ENCODE measurements at places on chromosomes 6 and 20.
A peak's percentile ranks its signal among the peaks of the same experiment; 100 is the strongest.

DNA sequence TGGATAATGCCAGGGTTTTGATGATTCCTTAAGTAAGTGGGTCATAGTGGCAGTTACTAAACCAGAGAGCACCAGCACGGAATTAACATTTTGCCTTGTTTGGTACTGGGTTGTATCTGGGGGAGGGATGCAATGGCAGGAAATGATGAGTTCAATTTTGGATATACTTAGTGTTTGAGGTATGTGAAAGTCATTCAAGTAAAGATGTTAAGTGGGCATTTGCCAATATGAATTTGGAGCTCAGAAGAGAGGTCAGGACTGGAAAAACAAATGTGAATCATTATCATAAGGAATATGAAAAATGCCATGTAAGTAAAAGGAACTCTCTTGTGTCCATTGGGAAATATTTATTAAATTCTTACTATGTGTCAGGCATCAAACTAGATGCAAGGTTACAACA lies 6.2 kb downstream of the PXT1 start:
- ATAC-seq: no peak

DNA sequence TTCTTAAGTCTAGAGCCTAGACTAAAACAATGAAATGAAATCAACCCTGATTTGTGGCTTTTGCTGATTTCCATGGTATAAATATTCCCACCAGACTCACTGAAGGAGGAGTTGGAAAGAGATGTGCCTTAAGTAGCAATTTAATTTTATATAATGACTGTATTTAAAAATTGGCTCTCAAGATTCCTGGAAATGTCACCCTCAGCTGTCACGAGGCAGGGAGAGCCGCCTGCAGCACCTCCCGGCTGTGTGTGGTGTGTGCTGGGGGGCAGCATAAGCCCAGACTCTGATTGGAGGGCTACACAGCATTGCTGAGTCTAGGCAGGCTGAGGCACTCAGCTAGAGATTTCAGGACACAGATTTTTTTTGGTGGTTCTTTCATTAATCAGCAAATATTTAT lies 40.6 kb upstream of the TMEM181 start:
- ATAC-seq: no peak

GRCh38 chr6:41548098-41548840 lies 2.1 kb downstream of the FOXP4 start:
- no peak for ATAC-seq

DNA sequence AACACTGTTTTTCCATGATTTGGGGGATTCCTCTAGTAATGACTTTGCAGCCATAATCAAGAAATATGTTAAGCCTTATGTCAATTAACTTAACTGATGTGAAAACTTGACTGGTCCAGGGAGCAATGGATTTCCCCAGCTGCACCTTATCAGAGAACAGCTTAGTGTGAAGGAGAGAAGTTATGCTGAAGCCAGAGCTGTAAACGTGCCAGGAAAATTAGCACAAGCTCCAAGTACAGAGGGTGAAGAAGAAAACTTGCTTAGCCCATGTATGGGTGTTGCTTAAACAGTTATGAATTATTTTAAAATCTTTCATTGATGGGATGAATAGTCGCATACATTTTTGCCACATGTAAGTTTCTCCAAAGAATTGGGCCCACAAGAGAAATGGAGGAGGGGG lies 214.9 kb upstream of the RNF217 start:
- ATAC-seq: no peak

- no peak for ATAC-seq
These were observed 265.5 kb downstream of the KHDC1L start for GRCh38 chr6:72959821-72960220.

GRCh38 chr6:125658136-125658535 lies 91.3 kb upstream of the HEY2 start:
- no peak for ATAC-seq

DNA sequence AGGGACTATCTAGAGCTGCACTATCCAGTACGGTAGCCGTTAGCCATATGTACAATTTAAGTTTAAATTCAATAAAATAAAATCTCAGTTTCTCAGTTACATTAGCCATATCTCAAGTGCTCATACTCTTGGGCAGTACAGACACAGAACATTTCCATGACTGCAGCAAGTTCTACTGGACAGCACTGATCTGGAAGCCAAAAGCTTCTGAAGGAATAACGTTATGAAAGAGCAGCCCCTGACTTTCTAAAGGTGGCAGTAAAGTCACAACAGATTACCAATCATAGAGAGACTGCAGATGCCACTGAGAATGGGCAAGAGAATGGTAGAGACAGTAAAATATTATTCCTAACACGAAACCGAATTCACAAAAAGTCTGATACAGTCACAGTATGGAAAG lies 36.8 kb downstream of the NDRG3 start:
- ATAC-seq: no peak

DNA sequence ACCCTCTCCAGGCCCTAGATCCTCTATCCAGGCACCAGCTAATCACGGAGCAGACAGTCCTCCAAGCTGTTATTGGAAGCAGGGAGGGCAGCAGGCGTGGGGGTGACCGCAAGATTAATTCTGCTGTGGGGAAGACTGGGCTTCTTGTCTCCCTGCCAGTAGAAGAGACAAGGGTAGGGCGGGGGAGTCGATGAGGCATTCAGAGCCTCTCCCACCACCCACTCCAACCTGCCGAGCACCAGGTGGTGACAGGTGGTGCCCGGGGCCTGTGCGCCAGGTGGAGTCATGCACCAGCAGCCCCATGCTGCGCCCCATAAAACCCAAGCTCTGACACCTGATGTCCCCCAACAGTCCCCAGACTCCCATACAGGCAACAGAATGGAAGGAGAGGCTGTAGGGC lies 89.6 kb downstream of the CDH22 start:
- ATAC-seq: no peak

DNA sequence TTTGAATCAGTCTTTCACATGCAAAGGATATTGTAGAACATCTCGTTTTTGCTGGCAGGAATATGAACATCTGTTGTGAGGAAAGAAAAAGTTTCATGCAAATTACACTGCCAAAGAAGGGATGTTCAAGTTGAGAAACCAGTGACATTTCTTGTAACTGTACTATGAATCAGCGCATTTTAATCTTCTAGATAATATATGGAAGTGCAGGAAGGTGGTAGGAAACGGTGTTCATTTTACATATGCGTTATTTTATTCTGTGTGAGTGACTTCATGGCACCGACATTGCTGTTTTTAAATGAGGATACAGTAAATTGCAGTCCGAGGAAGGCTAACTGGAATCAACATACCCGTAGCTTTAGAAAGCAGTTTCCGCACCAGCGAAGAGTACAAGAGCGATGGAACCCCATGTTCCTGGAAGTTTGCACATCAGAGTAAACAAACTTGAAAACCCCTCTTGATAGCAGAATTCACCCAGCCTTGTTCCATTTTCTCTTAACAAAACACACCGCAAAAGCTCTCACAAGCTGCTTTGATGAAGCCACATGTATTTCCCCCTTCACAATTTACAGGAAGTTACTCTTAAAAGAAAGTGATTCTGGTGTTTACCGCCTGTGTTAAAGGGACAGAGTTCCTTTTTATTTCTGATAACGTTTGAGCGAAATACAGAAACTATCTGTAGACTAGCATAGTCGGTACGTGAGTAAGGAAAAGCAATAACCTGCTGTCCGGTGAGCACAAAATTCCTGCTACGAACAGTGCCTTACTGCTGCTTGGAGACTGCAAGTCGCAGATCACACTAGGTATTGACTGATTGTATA lies 11.5 kb downstream of the PRDM1 start:
- peak; percentile 54 for ATAC-seq

DNA sequence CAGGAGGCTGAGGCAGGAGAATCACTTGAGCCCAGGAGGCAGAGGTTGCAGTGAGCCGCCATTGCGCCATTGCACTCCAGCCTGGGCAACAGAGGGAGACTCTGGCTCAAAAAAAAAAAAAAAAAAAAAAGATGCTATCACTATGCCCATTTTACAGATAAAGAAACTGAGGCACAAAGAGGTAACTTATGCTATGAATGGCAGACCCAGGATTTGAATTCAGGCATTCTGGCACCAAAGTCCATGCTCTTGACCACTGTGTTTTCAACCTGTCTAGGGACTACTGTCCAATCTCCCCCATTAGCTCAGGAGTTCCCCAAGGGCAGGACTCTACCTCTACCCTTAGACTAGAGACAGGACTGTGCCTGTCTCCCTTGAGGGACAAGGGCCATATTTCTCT lies 9.1 kb upstream of the MDFI start:
- ATAC-seq: no peak

DNA sequence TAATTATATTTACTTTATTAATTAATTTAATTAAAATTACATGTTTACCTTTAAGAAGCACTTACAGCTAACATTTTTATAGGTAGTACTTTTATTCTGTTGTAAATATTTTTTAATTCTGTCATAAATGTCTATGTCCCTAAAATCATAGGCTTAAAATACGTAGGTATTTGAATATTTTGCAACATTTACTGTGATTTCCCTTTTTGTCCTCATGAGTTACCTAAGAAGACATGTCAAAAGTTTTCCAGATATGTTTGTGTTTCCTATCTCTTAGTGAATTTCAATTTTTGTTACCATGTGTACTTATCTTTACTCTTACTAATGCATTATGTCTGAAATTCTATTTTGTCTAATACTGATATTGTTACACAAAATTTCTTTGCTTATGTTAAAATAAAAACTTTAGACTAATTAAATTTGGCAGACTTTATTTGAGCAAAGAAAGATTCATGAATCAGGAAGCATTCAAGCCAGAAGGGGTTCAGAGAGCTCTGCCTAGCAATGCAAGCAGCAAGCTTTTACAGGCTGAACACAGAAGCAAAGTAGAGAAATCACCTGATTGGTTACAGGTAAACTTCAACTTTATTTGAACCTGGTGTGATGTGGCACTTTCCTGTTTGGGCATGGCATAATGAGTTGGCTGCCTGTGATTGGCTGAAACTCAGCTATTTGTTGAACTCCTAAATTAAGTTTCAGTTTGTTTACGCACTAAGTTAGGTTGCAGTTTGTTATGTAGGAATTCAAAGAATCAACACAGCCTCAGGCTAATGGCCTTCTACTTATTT lies 123.2 kb upstream of the TMEM170B start:
- no peak for ATAC-seq

DNA sequence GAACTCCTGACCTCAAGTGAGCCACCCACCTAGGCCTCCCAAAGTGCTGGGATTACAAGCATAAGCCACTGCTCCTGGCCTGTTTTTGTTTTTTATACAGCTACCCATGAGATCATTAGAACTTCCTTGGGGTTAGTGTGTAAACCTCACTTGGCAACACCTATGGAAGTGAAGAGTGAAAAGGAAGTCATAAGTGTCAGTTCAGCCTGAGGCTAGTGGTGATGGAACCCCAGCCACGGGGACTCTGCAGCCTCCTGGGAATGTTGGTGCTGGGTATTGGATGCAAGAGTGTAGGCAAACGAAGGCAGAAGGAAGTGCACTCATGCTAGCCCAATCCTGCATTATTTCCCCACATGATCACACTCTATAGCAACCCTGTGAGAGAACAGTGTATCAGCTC lies 33.6 kb upstream of the FUCA2 start:
- ATAC-seq: no peak

GRCh38 chr6:137877113-137877512 lies 10.1 kb downstream of the TNFAIP3 start:
- no peak for ATAC-seq

DNA sequence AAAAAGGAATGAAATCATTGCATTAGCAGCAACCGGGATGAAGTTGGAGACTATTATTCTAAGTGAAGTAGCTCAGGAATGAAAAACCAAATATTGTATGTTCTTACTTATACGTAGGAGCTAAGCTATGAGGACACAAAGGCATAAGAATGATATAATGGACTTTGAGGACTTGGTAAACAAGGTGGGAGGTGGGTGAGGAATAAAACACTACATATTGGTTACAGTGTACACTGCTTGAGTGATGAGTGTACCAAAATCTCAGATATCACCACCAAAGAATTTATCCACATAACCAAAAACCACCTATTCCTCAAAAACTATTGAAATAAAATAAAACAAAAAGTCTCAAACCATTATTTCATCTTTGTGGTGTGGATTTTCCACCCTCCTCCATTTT lies 593.5 kb downstream of the TENT5A start:
- ATAC-seq: no peak

DNA sequence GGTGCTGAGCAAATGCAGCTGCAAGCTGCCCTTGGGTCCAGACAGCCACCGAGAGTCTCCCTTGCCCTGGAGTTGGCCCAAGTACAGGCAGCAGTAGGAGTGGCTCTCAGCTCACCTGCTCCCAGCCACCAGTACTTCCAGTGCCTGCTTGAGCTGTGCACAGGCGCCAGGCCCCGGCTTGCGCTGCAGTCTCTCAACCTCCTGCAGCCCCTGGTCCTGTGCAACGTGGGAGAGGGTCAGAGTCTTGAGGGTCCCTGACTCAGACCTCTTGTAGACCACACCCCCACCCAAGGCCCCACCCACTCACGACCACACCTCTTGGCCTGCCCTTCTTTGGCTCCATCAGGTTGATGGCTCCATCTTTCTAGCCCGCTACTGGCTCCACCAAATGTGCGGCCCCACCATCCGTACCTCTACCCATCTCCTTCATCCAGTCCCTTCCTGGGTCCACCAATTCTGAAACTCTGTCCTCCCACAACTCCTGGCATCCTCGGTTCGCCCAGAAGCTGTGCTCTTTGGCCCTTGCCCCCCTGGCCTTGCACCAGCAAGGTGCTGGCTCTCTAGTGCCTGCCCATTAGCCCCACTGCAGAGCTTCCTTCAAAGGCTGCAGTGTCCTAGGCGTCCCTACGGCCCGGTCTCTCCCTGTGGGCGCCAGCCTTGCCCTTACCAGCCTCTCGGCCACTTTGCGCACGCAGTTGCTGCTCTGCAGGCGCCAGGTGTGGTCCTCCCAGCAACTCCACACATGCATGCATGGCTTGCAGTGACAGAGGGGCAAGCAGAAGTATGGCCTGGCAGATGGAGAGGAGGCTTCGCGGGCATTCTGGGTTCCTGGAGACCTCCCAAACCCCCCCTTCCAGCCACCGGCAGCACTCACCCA lies 16.5 kb upstream of the SPAG4 start:
- ATAC-seq: no peak

- ATAC-seq: no peak
These were observed 76.4 kb downstream of the TMEM242 start for GRCh38 chr6:157246771-157247484.

DNA sequence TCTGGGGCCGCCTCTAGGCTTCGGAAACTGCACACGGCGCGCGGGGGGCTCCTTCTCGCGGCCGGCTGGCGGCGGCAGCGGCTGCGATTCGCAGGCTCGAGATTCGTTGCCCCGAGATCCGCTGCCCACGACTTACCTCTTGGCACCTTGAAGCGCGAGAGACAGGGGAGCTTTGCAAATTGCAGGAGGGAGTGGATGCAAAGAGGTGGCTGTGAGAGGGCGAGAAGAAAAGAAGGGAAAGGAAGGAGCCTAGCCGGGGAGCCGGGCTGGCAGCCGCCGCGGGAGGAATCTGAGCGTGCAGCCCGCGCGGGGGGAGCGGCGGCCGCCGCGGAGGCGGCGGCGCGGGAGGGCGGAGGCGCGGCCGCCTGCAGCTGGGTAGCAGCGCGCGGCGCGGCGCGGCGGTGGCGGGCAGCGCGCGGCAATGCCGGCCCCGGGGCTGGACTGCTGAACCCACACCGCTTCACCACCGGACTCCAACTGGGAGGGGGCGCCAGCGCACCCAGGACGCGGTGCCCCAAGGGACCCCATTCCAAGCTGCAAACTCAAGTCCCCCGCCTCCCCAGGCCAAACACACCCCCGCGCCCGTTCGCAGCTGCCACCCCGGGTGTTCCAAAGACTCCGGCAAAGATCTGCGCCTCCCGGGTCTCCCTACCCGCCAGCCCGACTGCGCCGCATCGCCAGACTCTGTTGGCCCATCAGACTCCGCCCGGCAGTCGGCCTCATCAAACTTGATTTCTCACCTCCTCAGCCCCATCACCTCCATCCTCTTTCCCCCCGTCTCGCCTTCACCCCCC lies 44.2 kb upstream of the SUPT3H start:
- peak; percentile 58 for ATAC-seq

GRCh38 chr20:23412026-23412425 lies 9.3 kb downstream of the NAPB start:
- peak; percentile 60 for ATAC-seq

GRCh38 chr20:57614490-57615444 lies 5.5 kb downstream of the ZBP1 start:
- ATAC-seq: no peak

All from SK-N-SH treated with all-trans-retinoic acid at 6 μM for 48 hours (cell line).